ENCODE measurements at places on chromosomes 1 and 21.

- no peak for DNase-seq
These were observed 135.9 kb upstream of the HMCN1 start for GRCh38 chr1:185598332-185598731.

DNA sequence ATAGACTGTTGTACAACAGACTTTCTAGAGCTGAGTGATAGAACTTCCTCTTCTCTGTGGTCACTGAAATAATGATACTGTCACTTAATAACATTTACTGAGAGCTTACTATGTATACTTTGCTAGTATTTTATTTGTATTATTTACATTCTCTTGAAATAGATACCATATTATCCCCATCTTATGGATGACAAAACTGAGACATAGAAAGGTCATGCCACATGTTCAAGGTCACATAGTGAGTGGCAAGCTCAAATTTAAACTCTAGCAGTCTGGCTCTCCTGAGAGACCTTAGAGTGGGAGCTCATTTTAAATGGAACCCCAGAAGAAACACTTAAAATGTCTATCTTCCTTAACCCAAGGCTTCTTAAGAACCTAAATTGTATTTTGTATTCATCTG, 266.6 kb upstream of the CAMK1G start:
- DNase-seq = no peak

DNA sequence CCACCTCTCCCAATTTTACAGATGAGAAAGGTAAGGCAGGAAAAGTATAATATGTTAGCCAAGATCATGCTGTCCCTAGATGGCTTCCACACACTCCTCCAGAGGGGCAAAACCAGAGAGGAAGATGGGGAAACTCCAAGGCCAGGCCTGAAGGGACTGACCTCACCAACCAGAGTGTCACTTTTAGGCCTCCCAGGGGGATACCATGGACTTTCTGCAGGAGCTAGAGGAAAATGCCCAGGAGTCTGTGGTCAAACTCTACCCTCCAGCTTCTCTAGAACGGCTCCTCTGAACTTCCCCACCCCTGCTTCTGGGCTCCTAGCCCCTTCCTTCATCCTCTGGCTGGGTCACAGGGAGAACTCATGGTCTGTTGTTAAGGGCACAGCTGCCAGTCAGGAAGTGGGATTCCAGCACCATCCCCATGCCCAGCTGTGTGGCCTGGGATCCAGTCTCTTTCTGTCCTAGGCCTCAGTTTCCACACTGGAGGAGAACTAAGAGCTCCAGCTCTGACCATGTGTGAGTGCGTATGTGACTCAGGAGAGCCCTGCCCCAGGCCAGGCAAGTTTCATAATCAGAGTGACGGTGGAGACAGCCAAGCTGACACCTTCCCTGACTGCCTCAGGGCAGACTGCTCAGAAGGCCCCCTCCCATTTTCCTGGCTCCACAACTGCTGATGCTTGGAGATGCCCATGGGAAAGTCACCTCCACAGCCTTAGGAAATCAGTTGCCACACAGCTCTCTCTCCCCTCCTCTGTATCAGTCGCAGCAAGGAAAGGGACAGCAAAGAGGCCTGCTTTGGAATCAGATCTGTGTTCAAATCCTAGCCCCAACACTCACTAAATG, 1.9 kb downstream of the IGSF8 start:
- DNase-seq = no peak

DNA sequence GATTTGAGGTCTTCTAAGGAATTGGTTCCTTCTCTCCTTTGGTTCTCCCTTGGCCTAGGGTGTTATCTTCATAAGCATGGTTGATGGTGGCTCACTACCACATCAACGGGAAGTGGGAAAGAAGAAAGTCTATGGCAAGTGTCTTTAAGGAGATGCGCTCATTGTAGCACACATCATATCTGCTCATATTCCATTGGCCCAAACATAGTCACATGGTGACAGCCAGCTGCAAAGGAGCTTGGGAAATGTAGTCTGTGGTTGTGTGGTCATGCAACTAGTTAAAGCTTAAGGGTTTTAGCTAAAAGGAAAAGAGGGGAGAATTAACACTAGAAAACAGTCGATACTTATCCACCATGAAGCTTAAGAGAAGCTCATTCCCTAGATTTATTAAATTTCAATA, 11.4 kb upstream of the MRPS6 start:
- peak; percentile 63 for DNase-seq

GRCh38 chr1:40901886-40902852, 40.0 kb upstream of the CITED4 start:
- no peak for DNase-seq

DNA sequence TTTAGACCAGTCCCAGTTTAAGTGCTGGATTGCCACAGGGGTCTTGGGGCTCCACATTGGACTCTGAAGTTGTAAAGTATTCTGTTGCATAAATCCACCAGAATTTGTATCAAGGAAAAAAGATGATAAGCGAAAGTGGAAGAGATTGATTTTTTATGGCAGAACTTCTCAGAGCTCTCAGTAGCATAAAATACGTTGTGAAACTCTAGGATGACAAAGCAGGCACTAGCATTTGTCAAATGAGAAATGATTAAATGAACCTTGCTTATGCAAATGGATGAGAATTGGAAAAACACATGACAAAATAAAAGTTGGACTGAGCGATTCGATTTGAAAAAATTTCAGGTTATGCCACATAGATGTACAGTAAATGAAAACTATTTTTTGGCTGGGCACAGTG, 253.8 kb upstream of the RAB4A start:
- DNase-seq = no peak

- no peak for DNase-seq
These were observed 994 bp upstream of the LAMTOR5 start for GRCh38 chr1:110408488-110408887.

GRCh38 chr1:247453245-247453644, 4.7 kb downstream of the OR2B11 start:
- DNase-seq = no peak

DNA sequence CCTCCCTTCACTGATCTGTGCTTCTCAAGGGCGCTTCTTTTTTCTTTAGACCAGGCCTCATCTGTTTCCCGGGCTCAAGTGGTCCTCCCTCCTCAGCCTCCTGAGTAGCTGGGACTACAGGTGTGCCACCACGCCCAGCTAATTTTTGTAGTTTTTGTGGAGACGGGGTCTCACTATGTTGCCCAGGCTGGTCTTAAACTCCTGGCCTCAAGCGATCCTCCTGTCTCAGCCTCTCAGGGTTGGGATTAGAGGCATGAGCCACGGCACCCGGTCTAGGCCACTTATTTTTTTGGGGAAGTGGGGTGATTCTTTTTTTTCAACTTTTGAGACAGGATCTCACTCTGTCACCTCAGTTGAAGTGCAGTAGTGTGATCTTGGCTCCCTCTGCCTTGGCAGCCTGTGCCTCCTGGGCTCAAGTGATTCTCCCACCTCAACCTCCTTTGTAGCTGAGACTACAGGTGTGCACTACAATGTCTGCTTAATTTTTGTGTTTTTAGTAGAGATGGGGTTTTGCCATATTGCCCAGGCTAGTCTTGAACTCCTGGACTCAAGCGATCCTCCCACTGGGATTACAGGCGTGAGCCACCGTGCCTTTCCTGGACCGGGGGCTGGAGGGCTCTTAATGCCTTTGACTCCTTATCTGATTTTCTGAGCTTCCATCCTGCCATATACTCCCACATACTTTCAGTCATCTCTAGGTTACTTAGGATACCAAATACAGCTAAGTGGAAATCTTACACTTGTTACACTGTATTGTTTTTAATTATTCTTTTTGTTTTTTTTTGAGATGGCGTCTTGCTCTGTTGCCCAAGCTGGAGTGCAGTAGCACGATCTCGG, 18.9 kb downstream of the MFAP2 start:
- DNase-seq = no peak

GRCh38 chr1:69148731-69149130, 419.0 kb upstream of the LRRC7 start:
- DNase-seq = no peak

DNA sequence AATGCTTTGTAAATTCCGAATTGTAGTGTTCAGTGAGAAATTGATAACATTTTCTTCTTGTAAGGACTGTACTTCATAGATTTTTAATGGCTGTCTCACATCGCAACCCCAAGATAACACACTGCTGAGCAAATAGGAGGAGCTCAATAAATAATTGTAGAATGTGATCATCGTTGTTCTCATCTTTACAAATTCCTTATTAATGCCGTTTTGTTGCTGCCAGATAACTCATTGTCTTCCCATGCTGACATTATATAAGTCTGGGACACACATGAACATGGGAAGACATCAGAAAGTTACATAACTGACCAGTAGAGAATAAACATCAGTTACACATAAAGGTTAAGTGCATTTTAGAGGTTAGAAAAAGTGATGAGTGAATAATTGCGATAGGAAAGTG, 46.4 kb upstream of the TSPAN2 start:
- no peak for DNase-seq

DNA sequence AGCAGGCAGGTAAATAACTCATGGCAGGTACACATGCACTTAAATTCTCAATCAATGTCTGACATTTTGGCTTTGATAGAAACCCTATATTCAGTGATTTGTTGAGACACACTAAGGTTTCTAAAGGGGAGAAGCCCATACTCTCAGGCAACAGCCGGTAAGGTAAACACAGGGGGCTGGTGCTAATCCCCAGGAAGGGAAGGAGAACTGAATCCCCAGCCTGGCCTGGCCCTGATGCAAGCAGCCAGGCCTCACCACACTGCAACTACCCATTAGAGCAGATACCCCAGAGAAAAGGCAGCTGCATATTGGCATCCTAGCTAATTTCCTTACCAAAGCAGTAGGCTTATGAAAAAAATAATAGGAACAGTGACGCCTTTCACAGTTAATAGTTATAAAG, 116.5 kb upstream of the LRRC7 start:
- DNase-seq = no peak

GRCh38 chr1:18714404-18715175, 83.9 kb downstream of the PAX7 start:
- no peak for DNase-seq

- no peak for DNase-seq
These were observed 41.7 kb upstream of the CD2 start for GRCh38 chr1:116712510-116712909.

DNA sequence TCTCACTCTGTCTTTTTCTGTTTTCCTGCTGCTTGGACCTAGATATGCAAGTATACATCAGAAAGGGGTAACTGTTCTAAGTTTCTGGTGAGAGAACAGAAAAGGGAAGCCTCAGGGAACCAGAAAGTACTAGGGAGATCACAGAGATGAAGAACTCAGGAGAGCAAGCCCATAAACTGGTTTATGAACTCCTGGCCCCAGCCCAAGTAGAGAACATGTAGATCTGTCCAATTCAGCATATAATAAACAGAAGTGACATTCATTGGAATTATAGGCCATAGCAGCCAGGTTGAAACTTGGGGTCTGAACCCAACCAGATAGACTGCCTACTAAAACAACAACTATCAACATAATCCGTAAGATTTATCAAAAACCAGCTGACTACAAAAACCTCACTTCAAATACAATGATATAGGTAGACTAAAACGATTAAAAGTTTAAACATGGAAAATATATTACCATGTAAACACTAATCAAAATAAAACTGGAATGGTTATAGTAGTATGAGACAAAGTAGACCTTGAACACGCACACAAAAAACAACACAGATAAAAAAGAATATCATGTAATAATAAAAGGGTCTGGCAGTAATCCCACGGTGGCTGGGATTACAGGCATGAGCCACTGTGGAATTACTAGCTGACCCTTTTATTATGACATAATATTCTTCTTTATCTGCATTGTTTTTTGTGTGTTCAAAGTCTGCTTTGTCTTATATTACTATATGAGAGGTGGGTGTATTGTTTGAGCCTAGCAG, 65.0 kb downstream of the ZSWIM5 start:
- DNase-seq = no peak

DNA sequence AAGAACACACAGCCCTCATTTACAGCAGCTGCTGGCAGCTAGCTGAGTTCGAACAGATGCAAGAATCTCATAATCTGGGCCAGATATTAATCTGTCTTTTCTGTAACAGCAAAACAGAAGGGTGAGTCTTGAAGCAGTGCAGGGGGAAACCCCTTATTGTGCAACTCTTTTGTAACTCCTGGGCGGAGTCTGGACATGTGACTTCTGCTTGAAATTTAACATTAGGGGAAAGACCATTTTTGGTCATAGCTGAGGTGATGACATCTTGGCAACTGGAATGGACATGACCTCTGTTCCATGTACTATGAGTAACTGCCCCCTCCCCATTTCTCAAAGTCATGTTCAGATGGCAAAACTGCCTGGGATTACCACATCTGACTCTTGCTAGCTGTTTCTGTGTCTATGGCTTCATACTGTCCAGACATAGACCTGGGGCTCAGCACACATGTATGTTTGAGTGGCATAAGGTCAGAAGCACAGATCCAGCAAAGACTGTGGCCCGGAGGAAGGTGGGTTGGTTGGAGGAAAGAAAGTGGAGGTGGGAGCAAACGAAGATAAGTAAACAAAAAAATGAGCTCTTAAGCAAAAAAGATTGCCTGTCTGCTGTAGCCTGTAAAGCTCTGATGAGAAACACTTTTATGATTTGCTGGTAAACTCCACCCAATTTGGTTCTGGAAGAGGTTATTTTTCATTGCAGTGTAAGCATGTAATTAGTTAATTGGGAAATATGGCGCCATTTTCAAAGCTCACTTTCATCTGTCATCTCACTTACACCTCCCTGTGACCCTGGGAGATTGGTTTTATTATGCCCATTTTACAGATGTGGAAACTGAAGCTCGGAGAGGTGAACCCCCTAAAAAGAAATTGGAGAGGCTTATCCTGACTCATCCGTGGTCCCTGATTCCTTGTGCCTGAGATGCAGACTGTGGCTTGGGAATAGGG, 26.1 kb downstream of the ETS2 start:
- DNase-seq = no peak

- no peak for DNase-seq
These were observed 48.2 kb downstream of the RPE65 start for GRCh38 chr1:68401506-68401905.

DNA sequence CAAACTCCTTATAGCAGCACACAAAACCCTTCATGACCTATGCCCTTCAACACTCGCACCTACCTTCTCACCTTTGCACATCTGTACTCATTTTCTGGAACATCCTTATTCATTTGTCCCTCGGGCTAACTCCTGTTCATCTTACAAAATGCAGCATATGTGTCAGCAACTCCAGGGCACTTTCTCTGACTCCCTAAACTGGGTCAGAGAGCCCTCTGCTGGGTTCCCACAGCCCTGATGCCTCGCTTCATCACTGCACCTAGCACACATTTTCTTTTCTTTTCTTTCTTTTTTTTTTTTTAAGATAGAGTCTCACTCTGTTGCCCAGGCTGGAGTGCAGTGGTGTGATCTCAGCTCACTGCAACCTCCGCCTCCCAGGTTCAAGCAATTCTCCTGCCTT, 54.0 kb downstream of the RAB3B start:
- no peak for DNase-seq

DNA sequence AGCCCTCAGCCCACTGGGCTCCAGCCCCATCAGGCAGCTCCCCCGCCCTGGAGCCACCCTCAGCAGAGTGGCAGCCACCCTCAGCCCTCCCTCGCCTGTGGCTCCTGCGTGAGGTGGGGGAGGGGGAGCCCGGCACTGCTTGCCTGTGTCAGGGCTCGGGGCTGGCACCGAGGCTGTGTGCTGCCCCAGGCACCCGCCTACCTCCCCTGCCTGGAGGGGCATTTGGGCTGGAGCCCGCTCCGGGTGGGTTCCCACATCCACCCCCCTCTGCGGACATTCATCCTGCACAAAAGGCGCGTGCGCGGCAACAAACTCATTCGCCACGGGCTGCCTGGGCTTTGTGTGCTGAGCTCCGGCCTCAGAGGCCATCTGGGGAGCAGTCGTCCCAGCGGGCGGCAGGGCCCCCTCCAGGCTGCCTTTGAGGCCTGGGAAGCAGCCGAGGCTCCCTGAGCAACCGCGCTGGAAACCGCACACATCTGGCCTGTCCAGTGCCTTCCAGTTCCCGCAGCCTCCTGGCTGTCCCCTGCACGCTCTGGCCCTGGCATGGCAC, 12.6 kb upstream of the TNFRSF14 start:
- no peak for DNase-seq

- no peak for DNase-seq
These were observed 7.3 kb downstream of the KRTAP10-1 start for GRCh38 chr21:44532712-44533111.
